GM04504 (cell line): ENCODE measurements at places on chromosomes 16 and 17.

- DNase-seq, result no peak
Observed at GRCh38 chr17:73831699-73832098, 187.5 kb upstream of the SDK2 start.

- DNase-seq, result no peak
Observed at GRCh38 chr17:64096037-64096436, 33.9 kb downstream of the ERN1 start.

DNA sequence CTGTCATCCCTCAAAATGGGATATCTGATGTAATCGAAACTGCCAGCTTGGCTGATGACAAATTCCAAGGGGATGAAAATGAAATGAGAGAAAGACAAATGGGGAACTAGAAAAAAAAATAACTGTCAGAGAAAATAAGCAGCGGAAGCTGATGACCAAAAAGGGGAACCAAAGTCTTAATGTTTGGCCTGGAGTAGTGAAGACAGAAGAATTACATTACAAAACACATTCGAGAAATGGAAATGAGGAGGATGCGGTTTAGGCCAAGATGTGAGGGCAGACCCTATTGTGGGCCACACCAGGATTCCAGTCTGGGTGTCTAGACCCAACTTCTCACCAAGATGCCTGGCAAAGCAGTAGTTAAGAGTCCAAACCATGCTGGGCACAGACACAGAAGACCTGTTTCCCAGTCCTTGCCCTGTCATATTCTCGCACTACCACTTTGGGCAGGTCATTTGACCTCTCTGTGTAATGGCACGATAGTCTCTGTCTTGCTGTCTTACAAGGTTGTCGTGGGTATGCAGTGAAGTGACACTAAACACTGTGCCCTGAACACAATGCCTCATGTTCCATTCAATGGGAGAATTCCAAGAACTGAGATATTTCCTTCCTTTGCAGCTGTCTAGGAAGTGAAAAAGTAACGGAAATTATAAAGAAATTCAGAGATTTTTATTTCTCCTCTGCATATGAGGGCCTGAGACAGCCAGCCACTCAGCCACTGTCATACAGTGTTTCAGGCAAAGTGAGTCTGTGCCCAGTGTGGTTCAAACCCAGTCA lies 12.3 kb upstream of the CCL2 start:
- DNase-seq, result no peak

GRCh38 chr17:45171338-45172231 lies 9.9 kb downstream of the HEXIM2 start:
- no peak for DNase-seq

GRCh38 chr16:88013091-88013609 lies 61.9 kb downstream of the BANP start:
- DNase-seq, result no peak

GRCh38 chr17:27997044-27997401 lies 45.5 kb upstream of the NLK start:
- no peak for DNase-seq

- DNase-seq, result no peak
Observed at GRCh38 chr17:73686961-73687360, 42.7 kb upstream of the SDK2 start.

- peak; percentile 92 for DNase-seq
Observed at GRCh38 chr17:82003411-82004381, 19.0 kb downstream of the CENPX start.

DNA sequence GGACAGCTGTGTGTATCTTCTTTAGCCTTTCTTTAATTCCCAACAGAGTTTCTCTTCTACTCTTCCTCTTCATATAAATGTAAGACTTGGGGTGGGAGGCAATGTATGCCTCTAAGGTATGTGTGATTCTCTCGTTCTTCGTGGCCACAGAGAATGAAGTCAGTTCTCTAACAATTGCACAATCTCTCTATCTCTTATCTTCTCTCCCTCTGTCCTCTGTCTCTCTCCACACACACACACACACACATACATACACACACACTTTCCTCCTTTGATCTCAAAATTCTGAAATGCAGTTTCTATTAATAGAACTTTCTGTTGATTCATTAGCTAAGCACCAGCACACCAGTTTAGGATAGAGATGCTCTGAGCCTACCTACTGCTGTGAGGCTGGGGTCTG lies 615.7 kb upstream of the SALL1 start:
- no peak for DNase-seq

- no peak for DNase-seq
Observed at GRCh38 chr17:17098551-17099179, 56.4 kb downstream of the MPRIP start.

DNA sequence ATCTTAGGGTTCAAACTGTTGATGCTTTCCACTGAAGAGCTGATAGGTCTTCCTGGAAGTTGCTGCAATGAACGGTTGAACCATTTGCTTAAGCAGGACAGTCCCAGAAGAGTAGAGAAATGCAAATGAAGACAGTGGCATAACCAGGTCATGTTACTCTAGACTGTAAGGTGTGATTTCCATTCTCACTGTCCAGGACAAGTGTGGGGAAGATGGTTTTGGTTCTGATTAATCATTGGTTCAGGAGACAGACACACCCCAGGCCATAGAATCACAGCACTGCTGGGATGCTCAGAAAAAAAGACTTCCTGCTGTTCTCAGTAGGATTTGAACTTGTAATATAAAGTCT lies 34.8 kb upstream of the XYLT2 start:
- DNase-seq, result no peak

- DNase-seq, result peak; percentile 96
Observed at GRCh38 chr17:21282231-21282630, 2.3 kb upstream of the MAP2K3 start.

- no peak for DNase-seq
Observed at GRCh38 chr16:70766658-70767057, 34.3 kb downstream of the VAC14 start.
